ENCODE measurements at places on chromosomes 11 and 22.
A peak's percentile ranks its signal among the peaks of the same experiment; 100 is the strongest.

DNA sequence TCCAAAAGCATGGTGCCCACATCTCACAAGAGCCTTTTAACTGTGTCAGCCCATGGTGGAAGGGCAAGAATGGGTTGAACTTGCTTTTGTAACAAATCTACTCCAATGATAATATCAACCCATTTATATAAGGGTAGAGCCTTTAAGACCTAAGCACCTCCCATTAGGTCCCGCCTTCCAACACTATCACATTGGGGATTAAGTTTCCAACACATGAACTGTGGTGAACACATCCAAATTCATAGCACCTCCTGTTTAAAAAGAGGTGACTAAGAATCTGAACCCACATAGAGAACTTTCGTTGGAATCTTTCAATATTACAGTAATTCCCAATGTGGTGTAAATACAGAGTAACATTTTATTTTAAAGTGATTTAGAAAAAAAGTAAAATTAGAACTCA, 9.2 kb upstream of the CNTF start:
- DNase-seq: no peak

- no peak for DNase-seq
These were observed 1246.4 kb downstream of the BRD1 start for GRCh38 chr22:48581205-48581766.

- no peak for DNase-seq
These were observed 33.0 kb downstream of the GAS2 start for GRCh38 chr11:22699388-22699787.

GRCh38 chr11:64482588-64482987, 108.4 kb upstream of the SLC22A12 start:
- no peak for DNase-seq

- DNase-seq: no peak
These were observed 22.9 kb upstream of the THY1 start for GRCh38 chr11:119445850-119446249.

DNA sequence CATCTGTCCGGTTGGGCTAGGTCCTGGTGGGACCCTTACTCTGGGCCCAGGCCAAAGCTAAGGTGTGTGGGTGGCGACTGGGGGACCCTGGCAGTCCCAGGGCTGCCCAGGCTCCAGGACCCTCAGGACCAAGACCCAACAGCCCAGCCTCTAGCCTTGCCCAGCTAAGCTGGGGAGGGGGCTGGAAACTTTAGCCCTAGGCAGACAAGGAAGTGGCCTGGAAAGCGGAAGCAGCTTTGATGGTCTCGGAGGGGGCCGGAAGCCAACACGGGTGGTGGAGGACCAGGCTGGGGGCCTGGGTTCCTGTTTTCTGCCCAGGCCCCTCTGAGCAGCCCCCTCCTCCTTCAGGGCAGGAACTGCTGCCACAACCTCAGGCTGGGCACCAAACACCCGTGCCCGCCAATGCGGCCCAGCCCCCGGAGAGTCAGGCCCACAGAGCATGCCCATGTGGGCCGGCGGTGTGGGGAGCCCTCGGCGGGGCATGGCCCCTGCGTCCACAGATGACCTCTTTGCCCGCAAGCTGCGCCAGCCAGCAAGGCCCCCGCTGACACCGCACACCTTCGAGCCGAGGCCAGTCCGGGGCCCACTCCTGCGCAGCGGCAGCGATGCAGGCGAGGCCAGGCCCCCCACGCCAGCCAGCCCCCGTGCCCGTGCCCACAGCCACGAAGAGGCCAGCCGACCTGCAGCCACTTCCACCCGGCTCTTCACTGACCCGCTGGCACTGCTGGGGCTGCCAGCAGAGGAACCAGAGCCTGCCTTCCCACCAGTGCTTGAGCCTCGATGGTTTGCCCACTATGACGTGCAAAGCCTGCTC, 2.8 kb downstream of the SIPA1 start:
- DNase-seq: no peak

- peak; percentile 84 for DNase-seq
These were observed 181.4 kb downstream of the DBX1 start for GRCh38 chr11:19978668-19979518.

DNA sequence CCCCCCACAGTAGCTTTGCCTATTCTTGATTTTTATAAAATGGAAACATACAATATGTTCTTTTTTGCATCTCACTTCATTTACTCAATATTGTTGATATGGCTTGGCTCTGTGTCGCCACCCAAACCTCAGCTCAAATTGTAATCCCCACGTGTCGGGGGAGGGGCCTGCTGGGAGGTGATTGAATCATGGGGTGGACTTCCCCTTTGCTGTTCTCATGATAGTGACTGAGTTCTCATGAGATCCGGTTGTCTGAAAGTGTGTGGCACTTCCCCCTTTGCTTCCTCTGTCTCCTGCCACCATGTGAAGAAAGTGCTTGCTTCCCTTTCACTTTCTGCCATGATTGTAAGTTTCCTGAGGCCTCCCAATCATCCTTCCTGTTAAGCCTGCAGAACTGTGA, 431.3 kb downstream of the MN1 start:
- DNase-seq: no peak

DNA sequence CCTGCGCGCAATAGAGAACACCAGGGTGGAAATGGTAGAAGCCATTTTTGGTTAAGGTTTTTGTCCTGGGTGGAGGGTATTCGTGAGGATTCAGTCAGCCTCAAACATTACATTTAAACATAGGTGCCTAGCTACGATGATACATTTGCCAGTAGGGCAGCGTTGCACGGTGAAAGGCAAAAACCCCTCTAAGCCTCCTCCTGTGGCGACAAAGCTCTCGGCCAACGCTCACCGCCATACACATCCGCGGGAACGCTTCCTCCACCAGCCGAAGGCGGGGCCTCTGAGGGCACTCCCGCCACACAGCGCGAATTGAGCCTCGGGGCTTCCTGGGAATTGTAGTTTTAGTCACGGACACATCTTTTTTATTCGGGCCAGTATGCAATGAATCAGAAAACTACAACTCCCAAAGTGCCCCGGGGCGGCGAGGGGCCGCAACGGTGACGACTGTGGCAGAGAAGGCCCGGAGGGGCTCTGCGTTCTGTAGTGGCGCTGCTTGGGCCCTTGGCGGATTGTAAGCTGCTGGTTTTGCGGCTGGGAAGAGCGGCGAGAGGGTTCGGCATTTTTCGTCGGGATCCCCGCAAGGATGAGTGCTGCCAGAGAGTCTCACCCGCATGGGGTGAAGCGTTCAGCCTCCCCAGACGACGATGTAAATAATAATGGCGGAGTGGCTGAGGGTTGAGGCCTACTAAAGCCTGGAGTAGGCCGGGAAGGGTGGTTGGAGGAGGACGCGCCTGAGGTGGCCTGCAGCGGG, at the start of gene C11orf58:
Gene C11orf58 (plus strand): TSS at position 455 of the 754 bp plus-strand sequence. CDS start 132 bp downstream, at position 587.
- DNase-seq: peak; percentile 97

GRCh38 chr22:44620129-44620840, 81.7 kb upstream of the PRR5 start:
- peak; percentile 70 for DNase-seq

DNA sequence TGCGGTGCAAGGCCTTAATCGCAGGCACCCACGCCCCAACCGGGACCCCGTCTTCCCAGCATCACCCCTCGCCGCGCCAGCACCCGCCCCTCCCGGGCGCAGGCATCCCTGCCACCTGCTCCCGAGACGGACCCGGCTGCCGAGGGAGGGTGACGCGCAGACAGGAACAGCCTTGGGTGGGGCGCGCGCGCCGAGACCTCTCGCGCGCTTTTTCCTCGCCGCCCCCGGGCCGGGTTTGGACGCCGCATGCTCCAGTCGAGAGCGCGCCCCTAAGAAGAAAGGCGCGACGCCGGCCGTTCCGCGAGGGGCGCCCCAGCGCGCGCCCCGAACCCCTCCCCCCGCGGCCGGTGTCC, 504 bp downstream of the CFL1 start:
- no peak for DNase-seq

- no peak for DNase-seq
These were observed 39.5 kb upstream of the ST14 start for GRCh38 chr11:130120045-130120444.

GRCh38 chr11:119380827-119381180, 686 bp downstream of the USP2 start:
- no peak for DNase-seq

- DNase-seq: peak; percentile 59
These were observed 13.5 kb downstream of the FSHB start for GRCh38 chr11:30244265-30244664.

DNA sequence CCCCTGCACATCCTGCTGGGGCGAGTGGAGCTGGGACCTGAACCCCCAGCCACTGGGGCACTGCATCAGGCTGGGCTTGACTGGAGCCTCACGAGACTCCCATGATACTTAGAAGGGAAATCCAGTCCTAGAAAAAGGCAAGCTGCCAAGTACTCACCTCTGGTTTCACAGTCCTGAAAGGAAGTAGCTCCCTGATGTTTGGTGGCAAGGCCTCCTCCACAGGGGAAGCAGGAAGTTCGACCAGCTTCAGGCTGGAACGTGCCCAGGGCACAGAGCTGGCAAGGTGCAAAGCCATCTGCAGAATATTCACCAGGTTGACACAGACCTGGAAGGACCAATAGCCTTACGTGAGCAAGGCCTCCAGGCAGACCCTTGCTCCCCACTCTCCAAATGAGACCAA, 26.8 kb upstream of the NRIP3 start:
- no peak for DNase-seq

GRCh38 chr11:119307219-119307618, 9.7 kb downstream of the MCAM start:
- no peak for DNase-seq

- DNase-seq: peak; percentile 89
These were observed 4.1 kb downstream of the C11orf52 start for GRCh38 chr11:111922803-111923202.

DNA sequence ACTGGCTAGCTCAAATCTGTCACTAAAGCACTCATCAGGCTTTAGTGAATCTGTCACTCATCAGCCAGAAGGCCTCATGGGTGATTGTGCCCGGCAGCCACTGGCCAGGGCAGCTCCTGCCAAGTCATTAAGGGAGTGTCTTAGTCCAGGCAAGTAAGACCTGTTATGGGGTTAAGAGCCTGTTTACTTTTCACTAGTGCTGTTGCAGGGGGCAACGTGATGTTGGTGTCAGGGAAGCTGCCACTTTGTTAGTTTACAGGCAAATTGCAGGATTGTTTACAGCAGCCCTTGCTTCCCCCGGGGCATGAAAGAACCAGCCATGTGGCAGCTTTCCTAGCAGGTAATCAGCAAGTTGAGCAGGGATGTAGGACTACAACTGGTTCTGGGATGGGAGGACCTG, 155.6 kb upstream of the NCAM1 start:
- DNase-seq: no peak

GRCh38 chr22:40300884-40301672, 45.2 kb upstream of the ADSL start:
- DNase-seq: no peak

DNA sequence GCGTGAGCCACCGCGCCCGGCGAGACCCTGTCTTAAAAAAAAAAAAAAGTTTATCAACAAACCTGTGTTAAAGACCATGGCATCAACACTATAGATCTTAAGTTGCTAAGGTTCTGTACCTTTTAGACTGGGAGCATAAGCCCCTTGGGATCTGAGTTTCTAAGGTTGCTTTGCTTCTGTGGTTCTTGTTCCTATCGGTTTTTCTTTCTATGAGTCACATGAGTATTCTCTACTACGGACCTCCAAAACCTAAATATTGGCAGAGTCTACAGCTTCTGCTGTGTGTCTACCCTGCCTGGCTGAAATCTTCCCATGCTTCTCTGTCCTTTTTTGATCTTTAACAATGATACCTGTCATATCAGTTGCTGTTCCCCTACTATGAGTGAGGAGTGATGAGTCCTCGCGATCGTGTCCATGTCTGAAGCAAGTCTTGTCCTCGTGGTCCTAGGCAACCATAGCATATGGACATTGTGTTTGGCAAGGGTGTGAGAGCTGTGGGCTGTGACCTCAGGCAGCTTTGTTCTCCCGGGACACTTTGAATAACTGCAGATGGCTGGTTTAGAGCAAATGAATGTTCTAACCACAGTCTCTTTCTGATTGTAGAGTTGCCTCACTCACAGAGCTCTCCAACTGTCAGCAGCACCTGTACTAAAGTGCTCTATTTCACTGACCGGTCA, 9.0 kb upstream of the DLAT start:
- peak; percentile 48 for DNase-seq

DNA sequence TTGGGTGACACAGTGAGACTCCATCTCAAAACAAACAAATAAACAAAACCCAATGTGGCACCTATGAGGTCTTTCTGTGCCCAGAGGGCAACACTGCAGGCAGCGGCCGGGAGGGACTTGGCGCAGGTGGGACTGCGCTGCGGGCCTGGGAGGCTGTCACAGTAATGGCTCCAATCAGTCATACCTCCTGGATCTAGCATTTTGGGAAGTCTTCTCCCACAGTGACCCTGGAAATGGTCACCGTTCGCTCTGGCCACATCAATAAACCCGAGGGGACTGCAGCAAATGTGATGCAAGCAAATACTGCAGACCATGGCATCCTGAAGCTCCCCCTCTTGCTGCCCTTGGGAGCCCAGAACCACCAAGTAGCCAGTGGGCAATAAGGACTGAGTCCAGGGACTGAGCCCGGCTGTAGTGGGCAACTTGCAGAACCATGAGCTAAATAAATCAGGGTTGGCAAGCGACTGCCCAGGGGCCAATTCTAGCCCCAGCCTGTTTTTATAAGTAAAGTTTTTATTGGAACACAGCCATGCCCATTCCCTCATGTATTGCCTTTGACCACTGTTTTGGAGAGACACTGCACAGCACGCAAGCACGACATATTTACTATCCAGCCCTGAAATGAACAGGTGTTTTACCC, 15.4 kb downstream of the SHANK2 start:
- no peak for DNase-seq

DNA sequence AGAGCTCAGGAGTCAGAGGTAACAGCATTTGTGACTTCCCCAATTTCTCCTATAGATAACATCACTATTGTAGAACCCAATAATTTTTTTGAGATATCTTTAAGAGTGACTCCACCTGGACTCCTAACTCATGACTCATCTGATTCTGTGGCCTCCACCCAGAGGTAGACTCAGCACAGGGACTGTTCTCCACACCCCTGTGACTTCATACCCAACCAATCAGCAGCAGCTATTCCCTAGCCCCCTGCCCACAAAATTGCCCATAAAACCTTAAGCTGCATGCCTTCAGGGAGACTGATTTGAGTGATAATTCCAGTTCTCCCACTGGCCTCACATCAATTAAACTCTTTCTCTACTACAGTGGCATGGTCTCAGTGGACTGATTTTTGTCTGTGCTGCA, 475.4 kb upstream of the FAT3 start:
- no peak for DNase-seq

- DNase-seq: no peak
These were observed 192.6 kb upstream of the NAV2 start for GRCh38 chr11:19519912-19520641.

- no peak for DNase-seq
These were observed 123.6 kb downstream of the SLC1A2 start for GRCh38 chr11:35295751-35296150.

DNA sequence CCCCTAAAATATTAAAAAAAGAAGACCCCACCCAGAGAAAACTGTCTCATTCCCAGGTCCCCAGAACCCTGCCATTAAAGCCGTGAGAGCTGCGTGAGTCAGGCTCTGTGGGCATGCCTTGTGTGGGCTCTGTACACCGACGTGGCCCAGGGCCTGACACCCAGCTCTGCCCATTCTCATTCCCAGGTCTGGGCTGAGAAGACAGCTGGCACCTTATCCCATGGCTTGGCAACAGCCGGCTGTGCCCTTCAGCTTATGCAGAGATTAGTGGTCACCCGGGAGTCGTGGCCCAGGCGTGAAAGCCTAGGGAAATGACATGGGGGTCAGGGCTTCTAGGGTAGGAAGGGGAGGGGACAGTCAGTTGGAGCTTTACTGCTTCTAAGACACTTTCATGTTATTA, 31.9 kb downstream of the OTOG start:
- no peak for DNase-seq

- DNase-seq: peak; percentile 40
These were observed 14.6 kb downstream of the MRGPRF start for GRCh38 chr11:68998390-68998911.

- no peak for DNase-seq
These were observed 21.1 kb downstream of the FAM76B start for GRCh38 chr11:95768521-95768920.

GRCh38 chr22:28379075-28379779, 300.4 kb downstream of the TTC28 start:
- no peak for DNase-seq

Data from fibroblast of pulmonary artery (primary cell).